NCI-H460 (cell line): ENCODE measurements at places on chromosomes 4 and X. TPM values are rescaled to one million over a fixed set of nuclear protein-coding genes. Genes with fewer than 3 reads are reported as not detected.

The ERCC6L gene
- 6.7 and 7.1 TPM in 2 replicates for total RNA-seq

The ZNF157 gene
- total RNA-seq: not detected in 2 replicates

The IL21 gene
- not detected in 2 replicates for total RNA-seq

The ESX1 gene
- total RNA-seq: not detected in 2 replicates

The HSFX1 gene
- 0.20 TPM in 1 of 2 replicates, not detected in the other for total RNA-seq

The OCRL gene
- total RNA-seq: 28.6 and 36.4 TPM in 2 replicates

The GPR50 gene
- not detected in 2 replicates for total RNA-seq

The CT45A10 gene
- not detected in 2 replicates for total RNA-seq

The SGMS2 gene
- 24.3 and 26.7 TPM in 2 replicates for total RNA-seq

The PF4V1 gene
- total RNA-seq: 0.27 TPM in 1 of 2 replicates, not detected in the other

The SCML1 gene
- total RNA-seq: 10.1 TPM in 2 replicates

The THAP9 gene
- total RNA-seq: 6.0 and 8.9 TPM in 2 replicates

The ADH1C gene
- total RNA-seq: not detected in 2 replicates

The NXF2B gene
- total RNA-seq: not detected in 2 replicates

The DYNLT3 gene
- 63.5 and 69.7 TPM in 2 replicates for total RNA-seq

GRCh38 chr4:56480691-56481090, 13.3 kb downstream of the SRP72 start:
- DNase-seq: no peak

GRCh38 chr4:168633064-168633463, 136.2 kb downstream of the PALLD start:
- no peak for DNase-seq

GRCh38 chrX:15751155-15751819, 13.2 kb downstream of the CA5B start:
- DNase-seq: peak; percentile 48

DNA sequence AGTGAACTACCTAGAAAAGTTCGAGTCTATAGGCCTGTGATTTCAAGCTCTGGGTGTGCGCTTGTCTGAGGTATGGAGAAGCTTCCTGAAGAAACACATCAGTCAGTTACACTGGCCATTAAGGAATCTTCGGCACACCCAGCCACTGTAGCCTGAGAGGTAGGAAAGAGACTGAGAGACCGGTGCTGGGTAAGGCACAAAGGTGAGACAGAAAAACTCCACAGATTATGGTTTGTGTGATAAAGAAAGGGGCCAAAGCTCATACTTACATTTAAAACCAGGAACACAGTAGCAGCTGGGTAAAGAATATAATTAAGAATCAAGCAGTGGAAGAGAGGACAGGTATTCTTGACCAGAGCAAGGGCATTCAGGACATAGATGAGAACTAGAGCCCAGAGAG, 74.8 kb upstream of the TTC29 start:
- DNase-seq: no peak

DNA sequence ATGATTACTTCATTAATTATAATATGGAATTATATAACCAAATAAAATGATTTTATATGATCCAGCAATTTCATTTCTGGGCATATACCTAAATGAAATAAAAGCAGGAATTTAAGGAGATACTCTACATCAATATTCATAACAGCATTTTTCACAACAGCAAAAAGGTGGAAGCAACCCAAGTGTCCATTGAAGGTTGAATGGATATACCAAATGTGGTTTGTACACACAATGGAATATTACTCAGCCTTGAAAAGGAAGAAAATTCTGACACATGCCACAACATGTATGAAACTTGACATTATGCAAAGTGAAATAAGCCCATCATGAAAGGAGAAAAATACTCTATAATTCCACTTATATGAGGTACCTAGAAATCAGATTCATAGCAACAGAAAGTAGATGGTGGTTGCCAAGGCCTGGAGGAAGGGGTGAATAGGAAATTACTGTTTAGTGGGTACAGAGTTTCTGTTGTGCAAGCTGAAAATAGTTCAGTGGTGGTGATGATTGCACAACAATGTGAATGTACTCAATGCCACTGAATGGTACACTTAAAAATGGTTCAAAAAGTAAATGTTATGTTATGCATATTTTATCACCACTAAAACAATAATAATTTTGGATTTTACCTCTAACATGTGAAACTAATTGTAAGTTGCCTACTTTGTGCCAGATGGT, 471.5 kb downstream of the SPRY1 start:
- no peak for DNase-seq

DNA sequence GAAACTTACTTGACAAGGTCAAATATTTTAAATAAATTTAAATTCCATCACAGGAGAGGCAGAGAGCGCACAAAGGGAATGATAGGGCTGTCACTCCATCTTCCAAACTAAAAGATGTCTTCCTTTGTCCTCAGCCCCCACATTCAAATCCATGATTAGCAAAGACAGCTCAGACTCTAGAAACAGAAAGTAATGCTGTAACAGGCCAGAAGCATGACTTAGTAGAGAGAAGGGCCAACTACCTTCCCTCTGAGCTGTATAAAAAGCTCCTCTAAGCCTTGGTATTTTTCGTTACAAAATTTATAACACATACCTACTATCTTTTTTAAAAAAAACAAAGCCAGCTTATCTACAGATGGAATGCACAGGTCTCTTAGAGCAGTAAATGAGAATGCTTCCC, 207.4 kb downstream of the MAPK10 start:
- no peak for DNase-seq

GRCh38 chrX:152638443-152638904, 779 bp downstream of the GABRQ start:
- no peak for DNase-seq

GRCh38 chr4:114385195-114385985, 213.2 kb upstream of the UGT8 start:
- DNase-seq: no peak

DNA sequence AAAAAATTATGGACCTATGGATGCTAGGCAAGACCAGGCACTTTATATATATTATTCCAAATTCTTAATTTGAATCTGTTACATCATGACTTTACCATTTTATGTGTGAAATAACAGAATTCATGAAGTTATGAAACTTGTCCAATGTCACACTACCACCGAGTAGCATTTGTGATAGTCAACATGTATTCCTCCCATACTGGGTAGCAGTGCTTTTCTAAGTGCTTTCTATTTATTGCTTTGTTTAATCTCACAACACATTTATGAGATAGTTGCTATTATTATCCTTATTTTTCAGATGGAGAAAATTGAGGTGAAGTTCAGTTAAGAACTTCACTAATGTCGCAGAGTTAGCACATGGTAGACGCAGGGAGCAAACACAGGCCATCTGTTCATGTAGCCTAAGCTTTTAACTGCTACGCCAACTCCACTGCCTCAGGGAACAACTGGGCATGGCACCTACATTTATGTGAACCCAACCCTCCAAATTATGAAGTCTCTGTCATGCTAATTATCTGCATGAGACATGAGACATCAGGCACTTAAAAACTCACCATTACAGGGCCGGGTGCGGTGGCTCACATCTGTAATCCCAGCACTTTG, 20.8 kb downstream of the GUCY1A1 start:
- DNase-seq: no peak

DNA sequence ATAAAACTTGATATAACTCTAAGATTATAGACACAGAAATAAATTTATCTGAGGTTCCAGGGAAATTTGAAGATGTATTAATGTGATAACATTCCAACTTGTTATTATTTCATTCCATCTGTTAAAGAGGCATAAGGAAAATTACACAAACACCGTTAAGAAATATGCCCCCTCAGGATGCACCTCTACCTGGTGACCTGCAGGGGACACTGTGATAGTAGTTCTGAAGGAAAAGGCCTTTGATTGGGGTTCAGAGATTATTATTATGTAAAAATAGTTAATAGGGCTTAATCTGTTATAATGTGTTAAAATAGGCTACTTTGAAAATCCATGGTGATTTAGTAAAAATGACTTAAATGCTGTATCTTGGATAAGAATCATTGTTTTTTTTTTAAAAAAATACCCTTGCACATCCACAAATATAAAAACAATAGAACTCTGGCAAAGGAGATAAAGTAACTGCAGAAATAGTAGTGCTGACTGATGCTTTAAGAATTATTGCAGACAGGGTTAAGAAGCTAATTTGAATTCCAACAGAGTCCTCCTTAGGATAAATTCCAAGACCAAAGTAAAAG, 6.1 kb upstream of the ABRAXAS1 start:
- peak; percentile 15 for DNase-seq

DNA sequence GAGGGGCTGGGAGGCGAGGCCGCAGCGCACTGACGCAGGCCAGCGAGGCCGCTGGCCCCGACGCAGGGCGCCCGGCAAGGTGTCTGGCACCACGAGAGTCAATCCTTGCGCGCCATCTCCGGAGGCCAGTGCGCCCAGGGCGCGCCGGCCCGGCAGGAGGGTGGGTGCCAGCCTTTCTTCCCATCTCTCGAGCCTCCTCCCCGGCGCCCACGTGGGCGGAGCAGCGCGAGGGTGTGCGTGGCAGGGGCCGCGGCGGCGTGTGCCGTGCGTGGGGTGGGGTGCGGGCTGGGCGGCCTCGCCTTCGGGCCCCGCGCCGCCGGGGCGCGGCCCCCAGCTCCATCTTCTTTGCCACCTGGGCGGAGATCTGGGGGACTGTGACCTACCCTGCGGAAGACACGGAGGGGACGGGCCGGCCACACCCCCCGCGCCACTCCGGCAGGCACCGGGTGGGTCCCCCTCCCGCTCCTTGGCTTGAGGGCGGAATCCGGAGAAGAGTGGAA, 877 bp downstream of the JAKMIP1 start:
- DNase-seq: no peak

GRCh38 chr4:54844911-54845310, 187.2 kb downstream of the KIT start:
- no peak for DNase-seq

GRCh38 chr4:153293742-153294057, 50.8 kb upstream of the MND1 start:
- no peak for DNase-seq

DNA sequence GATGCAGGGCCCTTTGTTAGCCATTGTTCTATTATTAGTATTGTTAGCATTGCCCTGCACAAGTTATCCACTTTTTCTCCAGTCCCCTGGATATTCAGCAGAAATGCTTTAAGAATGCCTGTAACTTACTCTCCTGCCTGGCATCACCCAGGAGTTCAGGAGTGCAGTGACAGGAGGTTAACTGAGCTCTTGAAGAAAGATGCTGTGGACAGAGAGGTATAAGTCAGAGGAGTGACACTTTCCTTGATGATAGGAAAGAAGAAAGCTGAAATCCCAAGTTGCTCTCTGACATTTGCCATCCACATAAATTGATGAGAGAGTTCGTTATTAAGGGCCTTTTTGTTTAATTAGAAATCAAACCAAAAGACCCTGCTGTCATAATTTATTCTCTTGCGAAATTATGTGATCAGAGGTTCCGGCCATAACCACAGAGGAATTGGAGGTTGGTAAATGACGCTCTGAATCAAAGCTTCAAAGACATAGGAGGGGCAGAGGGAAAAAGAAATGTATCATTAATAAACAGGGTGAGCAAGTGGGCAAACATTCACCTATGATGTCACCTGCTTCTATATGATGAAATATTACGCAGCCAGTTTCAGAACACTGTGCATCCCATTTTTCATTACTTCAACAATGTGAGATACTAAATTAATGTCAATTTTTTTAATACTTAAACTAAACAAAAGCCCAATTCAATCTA, 230.2 kb upstream of the JADE1 start:
- no peak for DNase-seq

- no peak for DNase-seq
These were observed 1.0 kb upstream of the LPAR4 start for GRCh38 chrX:78746496-78746895.
